ENCODE measurements at places on chromosomes 12 and 14.

- no peak for DNase-seq
These were observed 636 bp upstream of the ARL6IP4 start for GRCh38 chr12:122979908-122980182.

DNA sequence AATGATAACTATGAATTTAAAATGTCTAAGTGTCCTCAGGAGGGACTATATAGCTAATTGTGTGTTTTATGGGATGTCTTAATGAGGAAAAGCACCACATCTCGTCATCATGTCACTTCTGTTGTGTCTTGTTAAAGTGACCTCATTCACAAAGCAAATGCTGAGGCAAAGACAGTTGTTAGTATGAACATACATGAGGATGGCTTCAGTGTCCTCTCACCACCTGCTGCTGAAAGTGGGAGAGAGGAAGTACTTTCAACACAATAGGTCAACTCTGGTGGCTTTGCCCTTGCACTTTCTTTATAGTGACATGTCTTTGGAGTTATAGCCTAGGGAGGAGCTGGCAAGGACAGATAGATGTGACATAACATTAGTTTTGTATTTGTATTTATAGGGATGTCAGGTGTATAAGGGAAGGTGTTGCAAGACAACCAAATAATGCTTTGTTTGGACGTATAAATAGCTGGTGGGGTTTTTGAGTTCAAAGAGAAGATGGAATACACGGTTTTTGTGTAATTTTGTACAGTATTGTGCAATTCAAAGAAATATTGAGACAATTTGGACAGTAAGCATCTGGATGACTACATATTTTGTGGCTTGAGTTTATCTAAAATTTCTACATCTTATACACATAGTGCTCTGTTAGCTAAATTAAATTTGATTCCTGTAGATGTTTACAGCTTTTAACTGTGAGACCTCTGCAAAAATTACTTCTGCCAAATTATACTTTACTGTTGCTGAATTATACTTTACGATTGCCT, 131.7 kb upstream of the ATP2B1 start:
- no peak for DNase-seq

DNA sequence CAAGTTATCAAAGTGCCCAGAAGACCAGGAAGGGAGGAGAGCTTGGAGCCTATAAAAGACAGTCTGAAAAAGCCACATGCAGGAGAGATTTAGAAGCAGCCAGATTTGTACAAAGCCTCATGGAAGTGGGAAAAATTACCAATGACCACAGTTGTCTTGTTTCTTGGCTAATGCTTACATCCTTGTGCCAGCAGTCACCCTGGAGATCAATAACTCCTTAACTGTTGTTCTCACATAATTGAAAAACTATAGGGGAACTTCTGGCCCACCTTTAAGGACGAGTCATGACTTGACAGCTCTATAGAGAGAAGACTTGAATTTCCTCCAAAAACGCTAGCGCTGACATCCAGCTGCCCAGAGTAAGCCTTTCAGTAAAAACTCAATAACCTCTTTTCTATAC, 313.1 kb downstream of the GALC start:
- DNase-seq, result no peak

DNA sequence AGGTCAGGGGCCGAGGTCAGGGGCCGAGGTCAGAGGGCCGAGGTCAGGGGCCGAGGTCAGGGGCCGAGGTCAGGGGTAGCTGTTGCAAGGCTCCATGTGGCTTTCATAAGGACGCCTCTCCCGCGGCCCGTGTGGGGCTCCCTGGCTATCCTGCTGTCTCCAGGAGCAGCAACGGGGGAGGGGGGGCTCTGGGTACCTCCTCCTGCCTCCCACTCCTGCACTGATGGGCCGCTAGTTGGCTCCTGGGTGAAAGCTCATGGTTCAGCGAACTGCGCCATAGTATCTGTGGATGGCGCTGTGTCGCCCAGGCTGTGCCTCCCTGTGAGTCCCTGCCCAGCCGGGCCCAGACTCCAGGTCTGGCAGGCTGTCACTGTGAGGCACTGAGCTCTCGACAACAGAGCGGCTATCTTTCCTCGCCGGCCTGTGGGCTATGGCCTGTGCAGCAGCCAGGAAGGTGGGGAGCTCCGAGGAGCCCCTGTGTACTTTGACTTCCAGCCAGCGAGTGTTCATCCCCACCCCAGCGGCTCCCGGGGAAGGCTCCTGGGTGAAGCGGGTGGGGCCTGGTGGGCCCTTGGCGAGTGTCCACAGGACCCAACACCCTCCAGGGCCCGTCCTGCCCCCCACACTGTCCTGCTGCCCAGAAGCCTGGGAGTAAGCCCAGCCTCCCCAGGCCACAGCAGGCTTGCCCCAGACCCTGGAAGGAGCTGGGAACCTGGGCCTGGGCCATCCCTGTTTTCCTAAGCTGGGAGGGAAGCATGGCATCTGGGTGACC, 8.1 kb downstream of the RFLNA start:
- no peak for DNase-seq

- no peak for DNase-seq
These were observed 93.5 kb downstream of the LMNTD1 start for GRCh38 chr12:25459541-25459951.

GRCh38 chr14:65470404-65470880, 57.9 kb downstream of the FUT8 start:
- no peak for DNase-seq

DNA sequence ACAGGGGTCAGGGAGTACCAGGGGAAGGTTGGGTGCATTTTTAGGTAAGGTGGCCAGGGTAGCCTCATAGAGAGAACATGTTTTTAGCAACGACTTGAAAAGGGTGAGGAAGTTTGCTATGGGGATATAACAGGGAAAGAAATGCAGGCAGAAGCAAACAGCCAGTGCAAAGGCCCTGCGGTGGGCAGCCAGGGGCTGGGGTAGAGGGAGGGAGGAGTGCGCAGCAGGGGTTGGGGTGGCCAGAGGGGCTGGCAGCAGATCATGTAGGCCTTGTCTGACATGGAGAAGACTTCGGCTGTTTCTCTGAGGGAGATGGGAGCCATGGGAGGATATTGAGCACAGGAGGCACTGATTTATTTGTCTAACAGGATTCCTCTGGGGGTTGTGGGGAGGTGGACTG, 242.5 kb downstream of the RBM19 start:
- no peak for DNase-seq

GRCh38 chr14:100416921-100417860, 94.1 kb downstream of the SLC25A47 start:
- no peak for DNase-seq

GRCh38 chr12:53589423-53589822, 36.8 kb downstream of the ATF7 start:
- DNase-seq, result no peak
